ENCODE measurements at places on chromosomes 12 and 14. TPM values are rescaled to one million over a fixed set of nuclear protein-coding genes. Genes with fewer than 3 reads are reported as not detected.
A peak's percentile ranks its signal among the peaks of the same experiment; 100 is the strongest.

GRCh38 chr12:113208041-113208934 lies 13.0 kb upstream of the TPCN1 start:
- peak; percentile 49 for DNase-seq

DNA sequence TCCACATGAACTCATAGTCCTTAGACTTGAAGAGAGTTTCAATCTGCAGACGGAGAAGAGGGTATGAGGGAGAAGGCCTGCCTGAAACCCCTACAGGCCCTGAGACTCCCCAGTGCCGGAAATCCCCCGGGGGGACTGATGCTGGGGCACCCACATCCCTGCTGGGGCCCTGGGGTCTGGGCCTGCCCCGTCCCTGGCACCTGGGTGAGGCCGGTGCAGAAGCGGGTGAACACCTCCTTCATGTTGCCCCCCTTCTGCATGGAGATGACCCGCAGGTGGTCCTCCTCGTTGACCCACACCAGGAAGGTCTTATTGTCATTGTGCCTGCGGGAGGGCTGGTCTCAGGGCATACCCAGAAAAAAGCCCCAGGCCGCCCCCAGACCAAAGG lies 2.4 kb downstream of the CKB start:
- DNase-seq = no peak

LRRC9 gene
- total RNA-seq = not detected

DNA sequence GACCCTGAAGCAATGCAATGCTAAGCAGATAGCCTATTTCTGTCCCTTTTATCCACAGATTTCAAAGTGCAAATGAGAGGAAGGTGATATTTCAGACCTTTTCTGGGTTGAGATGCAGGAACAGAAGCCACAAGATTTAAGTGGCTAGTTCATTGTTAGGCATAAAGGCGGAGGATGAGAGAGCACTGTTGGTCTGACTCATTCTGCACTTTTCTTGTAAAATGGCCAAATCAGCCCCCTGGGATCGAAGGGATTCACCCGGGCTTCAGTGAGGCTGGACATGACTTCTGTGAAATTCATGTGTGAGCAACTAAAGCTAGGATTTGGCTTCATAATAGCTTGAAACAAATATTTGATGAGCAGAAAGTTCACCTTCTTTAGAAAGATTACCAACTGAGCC lies 101.9 kb upstream of the OVCH1 start:
- no peak for DNase-seq

RDH12 gene
- 2.5 TPM for total RNA-seq

- DNase-seq = no peak
These were observed 7.7 kb upstream of the ASB2 start for GRCh38 chr14:93984070-93984469.

DNA sequence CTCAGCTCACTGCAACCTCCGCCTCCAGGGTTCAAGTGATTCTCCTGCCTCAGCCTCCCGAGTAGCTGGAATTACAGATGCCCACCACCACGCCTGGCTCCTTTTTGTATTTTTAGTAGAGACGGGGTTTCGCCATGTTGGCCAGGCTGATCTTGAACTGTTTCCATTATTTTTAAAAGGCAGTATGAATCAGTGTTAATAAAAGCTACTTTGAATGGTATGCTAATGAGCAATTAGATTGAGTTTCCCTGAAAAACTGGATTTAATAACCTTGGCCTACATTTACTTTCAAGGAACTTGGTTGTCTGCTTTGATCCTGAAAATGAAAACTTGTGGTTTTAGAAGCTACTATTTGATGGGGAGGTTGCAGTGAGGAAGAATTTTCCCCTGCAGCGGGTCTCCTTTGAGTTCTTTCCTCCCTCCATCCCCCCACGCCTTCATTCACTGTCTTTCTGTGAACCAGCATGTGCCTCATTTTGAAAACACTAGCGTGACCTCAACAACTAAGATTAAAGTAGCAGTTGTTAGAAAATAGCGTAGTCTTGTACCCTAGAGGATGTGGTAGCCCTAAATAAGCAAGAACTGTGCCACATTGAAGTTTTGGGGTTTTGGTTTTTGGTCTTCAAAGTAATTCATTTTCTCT lies 17.8 kb upstream of the RPS6KA5 start:
- DNase-seq = no peak

- no peak for DNase-seq
These were observed 104.2 kb downstream of the PCNX1 start for GRCh38 chr14:71011479-71011878.

SLC25A47 gene
- not detected for total RNA-seq

DNA sequence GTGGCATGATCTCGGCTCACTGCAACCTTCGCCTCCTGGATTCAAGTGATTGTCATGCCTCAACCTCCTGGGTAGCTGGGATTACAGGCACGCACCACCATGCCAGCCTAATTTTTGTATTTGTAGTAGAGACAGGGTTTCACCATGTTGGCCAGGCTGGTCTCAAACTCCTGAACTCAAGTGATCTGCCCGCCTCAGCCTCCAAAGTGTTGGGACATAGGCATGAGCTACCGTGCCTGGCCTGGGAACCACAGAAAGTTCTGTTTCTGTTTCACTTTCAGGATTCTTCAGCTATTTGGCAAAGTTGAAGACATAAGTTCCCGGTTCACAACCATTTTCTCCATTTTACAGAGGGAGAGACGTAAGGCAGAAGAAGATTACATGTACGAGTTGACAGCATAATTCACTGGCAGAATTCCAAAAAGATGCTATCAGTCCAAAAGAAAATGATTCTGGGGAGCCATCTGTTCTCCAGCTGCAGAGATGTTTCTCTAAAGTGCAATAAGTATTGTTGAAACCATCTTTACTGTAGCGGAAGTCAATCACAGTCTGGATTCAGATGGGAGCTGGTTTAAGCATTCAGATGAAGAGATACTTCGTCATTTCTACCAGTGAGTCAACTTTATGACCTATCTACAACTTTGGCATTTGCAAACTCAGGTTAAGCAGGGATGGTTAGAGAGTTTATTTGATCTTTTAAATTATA lies 8.1 kb upstream of the RNF34 start:
- DNase-seq = no peak

DNA sequence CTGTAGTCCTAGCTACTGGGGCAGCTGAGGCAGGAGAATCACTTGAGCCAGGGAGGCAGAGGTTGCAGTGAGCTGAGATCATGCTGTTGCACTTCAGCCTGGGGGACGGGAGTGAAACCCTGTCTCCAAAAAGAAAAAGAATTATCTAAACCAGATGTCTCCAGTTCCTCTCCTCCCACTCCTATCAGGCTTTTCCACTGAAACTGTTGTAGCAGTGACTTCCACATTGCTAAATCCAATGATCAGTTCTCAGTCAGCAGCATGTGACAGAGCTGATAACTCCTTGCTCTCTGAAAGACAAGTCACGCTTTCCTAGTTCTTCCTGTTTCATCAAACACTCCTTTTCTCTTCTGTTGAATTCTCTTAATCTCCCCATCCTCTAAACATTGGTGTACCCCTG lies 8.6 kb downstream of the SLC38A6 start:
- no peak for DNase-seq

ACVRL1 gene
- 16.5 TPM for total RNA-seq

PMEL gene
- total RNA-seq = 1.2 TPM

DNA sequence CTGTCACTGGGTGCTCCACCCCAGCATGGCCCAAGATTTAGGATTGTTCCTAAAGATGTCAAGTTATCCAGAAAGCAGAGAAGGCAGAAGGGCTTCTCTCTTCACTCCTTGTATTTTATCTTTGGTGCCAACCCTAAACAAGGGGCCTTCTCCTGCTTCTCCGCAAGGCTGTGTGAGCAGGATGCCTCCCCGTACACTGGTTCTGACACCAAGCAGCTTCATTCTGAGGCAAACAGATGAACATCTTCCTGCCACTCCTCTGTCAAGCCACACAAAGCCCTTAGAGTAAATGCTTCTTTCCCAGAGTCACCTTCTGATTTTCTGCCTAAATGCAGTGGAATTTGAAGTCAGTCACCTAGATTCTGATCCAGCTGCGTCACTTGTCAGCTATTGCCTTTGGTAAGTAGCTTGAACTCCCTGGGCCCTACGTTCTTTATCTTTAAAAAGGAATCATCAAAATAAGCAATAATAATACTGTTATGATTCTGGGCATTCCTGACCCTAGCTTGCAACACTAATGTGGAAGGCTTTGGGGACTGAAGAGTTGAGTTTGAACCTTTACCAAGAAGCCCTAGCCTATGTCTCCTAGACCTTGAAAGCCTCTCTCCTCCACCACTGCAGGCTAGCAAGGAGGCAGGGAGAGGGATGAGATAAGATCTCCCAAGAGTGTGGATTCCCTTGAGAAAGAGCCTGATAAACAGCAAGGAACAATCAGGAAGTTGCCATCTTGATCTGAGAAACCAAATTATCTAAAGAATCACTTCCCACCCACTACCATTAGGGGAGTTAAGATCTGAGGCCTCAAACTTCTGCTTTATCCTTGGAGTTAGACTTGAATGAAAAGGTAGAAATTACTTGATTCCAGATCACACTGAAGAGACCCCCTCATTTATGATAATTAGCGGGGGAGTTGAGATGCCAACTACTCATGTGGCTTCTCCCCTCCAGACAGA lies 5.7 kb downstream of the KRT73 start:
- no peak for DNase-seq

DNA sequence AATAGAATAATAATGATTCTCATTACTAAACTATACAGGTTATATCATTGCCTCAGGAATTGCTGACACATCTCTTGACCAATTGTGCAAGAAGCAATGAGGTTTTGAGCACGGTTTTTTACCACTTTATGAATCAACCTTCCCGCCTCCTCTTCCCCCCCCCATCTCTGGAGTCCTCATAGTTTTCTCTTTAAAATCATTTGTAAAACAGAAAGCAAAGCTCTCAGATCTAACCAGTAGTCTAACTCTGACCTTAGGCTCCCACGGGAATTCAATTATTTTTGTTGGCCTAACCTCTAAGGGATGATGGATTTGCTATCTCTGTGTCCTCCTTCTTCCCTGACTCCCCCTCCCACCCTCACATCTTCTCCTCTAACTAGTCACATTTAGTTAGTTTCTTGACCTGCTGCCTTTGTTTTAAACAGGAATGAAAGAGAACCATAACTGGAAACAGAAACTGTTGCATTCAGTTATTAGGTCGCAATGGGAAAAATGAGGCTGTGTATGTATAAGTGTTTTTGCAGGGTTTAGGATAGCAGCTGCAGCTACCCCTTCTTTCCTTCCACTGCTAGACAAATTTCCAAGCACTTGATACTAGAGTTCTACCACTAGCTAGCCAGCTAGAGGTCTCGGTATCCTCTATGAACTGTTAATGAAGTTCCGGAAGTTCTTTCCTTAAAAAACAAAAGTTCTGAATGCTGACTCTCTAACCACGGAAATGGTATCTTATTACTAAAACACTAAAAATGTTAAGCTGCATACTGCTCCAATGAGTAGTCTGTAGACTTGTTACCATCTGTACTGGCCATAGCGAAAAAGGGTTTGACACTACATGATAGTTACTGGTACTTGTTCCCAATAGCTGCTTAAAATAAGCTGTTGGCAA lies 65.4 kb downstream of the TAOK3 start:
- DNase-seq = no peak

- DNase-seq = no peak
These were observed 22.5 kb downstream of the FBXO21 start for GRCh38 chr12:117167769-117168168.

CLEC4C gene
- not detected for total RNA-seq

DNA sequence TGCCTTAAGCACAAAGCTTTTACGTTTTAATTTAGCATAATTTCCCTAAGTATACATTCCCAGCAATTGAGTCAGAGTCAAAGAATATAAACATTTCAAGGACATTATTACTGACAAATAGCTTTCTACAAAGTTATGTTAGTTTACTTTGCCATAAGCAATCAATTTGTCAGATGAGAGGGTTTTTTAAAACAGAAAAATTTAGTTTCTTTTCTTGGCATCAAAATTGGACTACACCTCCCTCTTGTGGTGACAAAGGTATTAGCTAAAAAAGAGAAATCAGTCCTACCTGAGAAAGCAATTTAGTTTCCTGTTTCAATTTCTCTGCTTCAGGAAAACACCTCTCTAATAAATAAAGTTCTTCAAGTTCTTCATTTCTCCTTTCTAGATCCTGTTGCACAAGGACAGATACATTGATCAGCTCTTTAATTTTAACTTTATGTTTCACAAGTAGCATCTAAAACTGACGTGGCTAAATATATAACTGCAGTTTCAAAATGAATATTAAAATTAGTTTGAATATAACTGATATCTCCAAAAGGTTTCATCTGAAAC lies 39.9 kb downstream of the DNAI7 start:
- DNase-seq = no peak

DNA sequence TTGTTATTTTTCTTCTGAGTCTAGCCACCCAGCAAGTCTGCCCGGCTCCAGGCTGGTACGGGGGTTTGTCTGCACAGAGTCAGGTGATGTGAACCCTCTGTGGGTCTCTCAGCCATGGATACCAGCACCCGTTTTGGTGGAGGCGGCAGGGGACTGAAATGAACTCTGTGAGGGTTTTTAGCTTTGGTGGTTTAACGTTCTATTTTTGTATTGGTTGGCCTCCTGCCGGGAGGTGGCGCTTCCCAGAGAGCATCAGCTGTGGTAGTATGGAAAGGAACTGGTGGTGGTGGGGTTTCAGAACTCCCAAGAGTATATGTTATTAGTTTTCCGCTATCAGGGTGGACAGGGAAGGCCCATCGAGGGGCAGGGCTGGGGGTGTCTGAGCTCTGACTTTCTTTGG lies 5.3 kb upstream of the SERPINA4 start:
- no peak for DNase-seq

GRCh38 chr12:65392491-65392890 lies 114.0 kb downstream of the MSRB3 start:
- no peak for DNase-seq

FAR2 gene
- 0.98 TPM for total RNA-seq

DNA sequence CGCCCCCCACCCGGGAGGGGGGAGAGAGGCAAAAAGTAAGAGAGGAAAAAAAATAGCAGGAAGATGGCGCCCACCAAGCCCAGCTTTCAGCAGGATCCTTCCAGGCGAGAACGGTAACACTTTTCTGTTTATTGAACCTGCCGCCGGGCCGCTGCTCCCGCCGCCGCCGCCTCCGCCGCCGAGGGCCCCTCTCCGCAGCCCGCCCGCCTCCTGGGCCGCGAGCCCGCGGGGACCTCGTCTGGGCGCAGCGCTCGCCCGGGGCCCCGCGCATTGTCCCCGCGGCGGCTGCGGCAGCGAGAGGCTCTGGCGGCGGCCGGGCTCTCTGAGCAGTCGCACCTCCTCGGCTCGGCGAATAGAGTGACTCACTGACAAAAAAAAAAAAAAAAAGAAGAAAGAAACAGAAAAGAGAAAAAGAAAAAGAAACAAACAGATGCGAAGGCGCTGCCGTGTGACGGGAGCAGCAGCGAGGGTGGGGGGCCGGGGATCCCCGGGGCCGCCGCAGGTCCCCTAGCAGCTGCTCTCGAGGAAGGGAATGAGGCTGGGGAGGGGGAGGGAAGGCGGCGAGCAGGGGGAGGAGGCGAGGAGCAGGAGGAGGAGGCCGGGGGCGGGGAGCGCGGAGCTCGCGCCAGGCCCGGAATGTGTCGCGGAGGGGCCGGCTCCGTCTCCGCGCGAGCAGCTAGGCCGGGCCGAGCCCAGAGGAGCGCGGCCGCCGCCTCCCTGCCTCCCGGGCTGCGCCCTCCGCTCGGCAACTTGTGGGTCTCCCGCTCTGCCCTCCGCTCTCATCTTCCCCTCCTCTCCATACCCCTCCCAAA lies 781 bp downstream of the NPAS3 start:
- DNase-seq = peak; percentile 87
